ENCODE measurements at places on chromosomes 5 and 9.

GRCh38 chr5:141272906-141273305, 27.7 kb downstream of the PCDHB15 start:
- DNase-seq = no peak

DNA sequence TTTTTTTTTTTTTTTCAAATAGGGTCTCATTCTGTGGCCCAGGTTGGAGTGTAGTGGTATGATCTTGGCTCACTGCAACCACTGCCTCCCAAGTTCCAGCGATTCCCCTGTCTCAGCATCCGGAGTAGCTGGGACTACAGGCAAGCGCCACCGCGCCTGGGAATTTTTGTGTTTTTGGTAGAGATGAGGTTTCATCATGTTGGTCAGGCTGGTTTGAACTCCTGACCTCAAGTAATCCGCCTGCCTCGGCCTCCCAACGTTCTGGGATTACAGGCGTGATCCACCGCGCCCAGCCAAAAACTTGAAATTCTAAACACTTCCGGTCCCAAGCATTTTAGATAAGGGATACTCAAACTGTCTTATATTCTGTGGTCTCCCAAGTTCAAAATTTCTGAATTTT, 718.9 kb upstream of the MEF2C start:
- DNase-seq = no peak

DNA sequence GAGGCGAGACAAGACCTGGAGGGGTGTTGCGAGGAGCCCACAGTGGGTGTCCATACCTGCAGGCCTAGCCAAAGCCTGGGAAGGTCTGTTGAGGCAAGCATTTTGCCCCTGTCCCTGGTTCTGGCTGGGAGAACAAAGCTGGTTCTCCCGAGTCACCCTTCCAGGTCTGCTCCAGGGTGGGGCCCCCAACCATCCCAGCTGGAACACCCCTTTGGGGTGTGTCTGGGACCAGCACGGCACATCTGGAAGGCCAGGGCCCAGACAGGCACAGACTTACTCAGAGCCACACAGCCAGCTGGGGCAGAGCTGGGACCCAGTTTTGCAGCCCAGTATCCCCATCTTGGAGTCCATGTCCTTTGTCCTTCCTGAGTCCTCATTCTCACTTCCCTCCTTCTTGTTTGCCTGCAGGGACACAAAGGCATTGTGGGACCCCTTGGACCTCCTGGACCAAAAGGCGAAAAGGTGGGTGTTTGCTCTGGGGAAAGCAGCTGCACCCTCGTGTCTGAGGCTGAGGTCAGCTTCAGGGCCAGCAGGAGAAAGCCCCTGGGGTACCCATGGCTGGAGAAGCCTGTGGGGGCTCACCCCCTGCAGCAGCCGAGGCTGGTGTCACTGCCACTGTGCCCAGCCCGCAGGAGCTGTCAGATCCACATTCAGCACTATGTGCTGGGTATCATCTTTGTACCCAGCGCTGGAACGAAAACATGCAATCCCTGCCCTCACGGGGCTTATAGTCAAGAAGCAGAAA, 38.4 kb upstream of the ORM1 start:
- DNase-seq = no peak

DNA sequence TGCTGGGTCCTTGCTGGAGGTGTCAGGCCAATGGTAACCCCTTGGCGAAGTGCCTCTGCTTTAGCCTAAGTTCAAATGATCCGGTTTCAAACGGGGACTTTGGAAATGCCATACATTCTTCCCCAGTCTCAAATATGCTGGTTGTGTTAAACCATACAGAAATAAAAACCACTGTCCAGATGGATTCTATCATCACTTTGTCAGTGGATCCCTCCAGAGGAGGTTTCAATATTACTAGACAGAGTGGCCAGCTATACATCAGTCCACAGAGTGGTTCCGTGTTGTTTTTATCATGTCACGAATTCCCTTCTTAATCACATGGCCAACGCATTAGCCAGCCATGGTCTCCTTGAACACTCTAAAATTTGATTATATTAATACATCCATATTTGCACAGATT, 7.3 kb upstream of the RANBP17 start:
- no peak for DNase-seq

DNA sequence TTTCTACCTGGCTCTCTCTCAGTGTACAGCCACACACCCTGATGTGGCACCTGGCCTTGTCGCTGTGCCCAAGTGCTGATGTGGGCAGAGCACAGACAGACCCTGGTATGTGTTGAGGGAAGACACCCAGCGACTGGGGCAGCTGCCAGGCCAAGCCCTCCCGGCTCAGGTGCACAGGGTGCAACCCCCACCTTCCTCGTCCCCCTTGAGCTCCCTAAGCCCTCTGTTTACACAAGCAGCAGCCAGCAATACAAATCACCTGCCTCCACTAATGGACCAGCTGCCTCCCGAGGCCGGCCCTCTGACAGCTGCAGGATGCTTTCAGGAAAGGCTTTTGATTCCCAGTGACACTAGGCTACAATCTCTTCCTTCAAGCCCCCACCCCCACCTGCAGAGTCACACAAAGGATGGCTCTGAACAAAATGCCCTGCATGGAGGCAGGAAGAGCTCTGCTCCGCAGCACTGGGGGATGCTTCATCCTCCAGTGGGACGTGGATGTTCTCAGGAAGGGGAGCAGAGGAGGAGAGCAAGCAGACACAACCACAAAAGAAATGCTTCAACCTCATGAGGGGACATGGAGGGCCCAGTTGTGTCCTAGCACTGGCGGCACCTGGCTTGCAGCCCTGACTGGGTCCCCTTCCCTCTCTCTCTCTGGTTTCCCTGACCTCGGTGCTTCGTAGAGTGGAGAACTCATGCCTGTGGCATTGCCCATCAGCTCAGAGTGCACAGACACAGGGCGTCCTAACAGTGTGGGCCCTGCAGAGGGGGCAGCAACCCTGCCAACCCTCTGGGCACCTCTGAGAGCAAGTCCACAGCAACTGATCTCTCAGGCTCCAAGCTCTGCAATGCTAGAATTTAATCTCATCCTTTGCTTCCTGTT, 140.8 kb downstream of the BARX1 start:
- no peak for DNase-seq

- no peak for DNase-seq
Observed at GRCh38 chr9:6590772-6591384, 54.7 kb downstream of the GLDC start.

- no peak for DNase-seq
Observed at GRCh38 chr5:174790906-174791305, 66.5 kb downstream of the MSX2 start.

DNA sequence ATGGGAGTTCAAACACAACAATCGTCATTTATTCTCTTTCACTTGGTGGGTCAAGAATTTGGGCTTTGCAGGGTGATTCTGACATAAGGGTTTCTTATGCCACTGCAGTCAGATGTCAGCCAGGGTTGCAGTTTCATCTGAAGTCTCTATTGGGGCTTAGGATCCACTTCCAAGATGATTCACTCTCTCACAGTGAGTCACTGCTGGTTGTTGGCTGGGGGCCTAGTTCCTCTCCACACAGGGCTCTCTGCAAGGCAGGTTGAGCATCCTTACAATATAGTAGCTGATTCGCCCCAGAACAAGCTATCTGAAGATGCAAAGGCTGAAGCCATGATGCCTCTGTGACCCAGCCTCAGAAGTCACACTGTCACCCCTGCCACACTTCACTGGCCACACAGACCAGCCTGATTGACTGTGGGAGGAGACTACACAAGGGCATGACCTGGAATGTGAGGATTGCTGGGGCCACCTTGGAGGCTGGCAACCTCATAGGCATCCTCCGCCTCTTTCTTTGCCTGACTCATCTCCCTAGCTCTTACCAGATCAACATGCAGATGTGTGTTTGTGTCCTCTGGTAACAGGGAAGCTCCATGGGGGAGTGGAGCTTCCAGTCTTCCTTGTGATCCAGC, 4.5 kb upstream of the CARD19 start:
- peak; percentile 93 for DNase-seq

GRCh38 chr9:134811673-134812342, 68.8 kb upstream of the FCN2 start:
- no peak for DNase-seq

DNA sequence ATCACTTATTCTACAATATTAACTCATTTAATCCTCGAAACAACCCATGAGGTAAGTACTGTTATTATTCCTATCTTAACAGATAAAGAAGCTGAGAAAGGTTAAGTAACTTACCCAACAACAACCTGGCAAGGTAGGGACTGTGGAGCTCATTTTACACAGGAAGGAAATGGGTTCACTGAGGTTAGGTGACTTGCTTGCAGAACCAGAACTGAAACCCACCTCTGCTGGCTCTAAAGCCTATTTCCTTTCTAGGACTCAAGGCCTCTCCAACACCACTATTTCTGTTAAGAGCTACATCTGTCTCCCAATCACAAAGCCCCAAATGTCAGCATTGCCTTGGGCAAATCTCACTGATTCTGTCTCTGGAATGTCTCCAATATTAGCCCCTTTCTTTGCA, 38.9 kb upstream of the IFNK start:
- DNase-seq = peak; percentile 52

- no peak for DNase-seq
Observed at GRCh38 chr9:136511670-136512592, 29.1 kb upstream of the SEC16A start.

DNA sequence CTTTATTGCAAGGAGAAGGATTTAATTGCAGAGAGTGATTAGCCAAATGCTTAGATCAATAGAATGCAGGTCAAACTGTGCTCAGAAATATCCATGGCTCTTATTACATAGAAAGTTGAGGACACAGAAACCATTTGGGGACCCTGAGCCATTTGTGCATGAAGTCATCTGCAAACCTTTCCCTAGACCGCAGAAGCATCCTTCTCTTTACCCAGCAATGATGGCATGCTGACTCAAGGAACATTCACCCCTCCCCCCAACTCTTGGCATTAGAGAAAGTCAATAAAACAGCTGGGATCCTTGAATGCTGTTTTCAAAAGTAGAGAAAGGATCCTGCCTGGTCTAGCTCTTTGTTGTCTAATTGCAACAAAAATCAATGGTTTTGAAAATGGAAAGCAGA, 73.5 kb downstream of the PPP2R2B start:
- no peak for DNase-seq

- no peak for DNase-seq
Observed at GRCh38 chr9:34647084-34647403, 569 bp downstream of the GALT start.

- no peak for DNase-seq
Observed at GRCh38 chr5:77499973-77500372, 7.9 kb upstream of the WDR41 start.

- DNase-seq = no peak
Observed at GRCh38 chr5:18944771-18945170, 1043.2 kb downstream of the CDH18 start.

GRCh38 chr9:124506433-124506832, 766 bp downstream of the NR5A1 start:
- no peak for DNase-seq

DNA sequence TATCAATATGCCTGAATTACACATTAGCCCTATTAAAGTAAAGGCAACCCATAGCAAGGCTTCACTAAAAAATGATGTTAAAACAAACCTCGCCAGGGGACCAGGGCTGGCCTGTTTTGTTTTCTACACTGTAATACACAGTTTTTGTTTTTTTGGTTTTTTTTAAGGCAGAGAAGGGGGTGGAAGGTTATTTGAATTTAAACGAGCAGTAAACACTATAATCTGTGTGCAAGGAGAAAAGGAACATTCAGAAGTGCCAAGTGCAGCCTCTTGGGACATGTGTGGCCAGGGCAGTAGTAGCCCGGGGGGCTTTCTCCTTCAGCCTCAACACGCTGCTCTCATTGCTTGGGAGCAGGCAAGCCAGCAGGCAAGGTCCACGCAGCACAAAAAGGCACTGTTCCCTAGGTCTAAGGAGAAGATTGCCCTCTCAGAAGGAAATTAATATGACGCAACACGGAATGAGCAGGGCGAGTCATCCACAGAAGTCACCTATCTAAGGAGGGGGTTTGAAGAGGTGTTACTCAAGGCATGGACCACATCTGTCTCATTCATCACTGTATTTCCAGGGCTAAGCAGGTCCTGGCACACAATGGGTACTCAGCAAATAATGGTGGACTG, 16.2 kb downstream of the SIL1 start:
- DNase-seq = no peak

- DNase-seq = no peak
Observed at GRCh38 chr9:89462817-89463683, 34.9 kb downstream of the SEMA4D start.

DNA sequence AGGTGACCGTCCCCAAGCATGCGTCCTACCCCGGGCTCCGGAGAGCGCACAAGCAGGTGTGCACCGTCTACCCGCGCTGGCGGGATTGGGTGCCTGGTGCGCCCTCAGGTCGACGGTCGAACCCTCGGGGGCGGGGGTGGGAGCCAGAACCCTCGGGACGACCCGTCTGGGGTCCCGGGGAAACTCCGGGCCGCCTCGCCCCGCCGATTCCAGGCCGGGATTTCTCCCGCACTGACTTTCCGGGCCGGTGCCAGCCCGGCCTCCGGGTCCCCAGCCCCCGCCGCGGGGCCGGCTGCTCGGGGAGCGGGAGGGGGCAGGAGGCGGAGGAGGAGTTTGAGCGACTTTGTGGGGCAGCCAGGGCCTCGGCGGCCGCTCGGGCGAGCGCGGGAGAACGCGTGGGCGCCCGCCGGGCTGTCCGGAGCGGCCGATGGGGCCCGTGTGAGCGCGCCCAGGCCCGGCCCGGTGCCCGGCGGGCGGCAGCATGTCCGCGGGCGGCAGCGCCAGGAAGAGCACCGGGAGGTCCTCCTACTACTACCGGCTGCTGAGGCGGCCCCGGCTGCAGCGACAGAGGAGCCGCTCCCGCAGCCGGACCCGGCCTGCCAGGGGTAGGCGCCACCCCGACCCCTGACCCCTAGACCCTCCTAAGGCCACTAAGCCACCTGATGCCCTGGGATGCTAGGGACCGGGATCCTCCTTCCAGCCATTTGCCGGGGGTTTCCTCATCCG, at the start of gene DAB2IP:
Gene DAB2IP, plus strand, starts transcription at position 340 of the 726 bp plus-strand sequence. Its CDS starts 142 bp downstream, at position 482.
- DNase-seq = no peak

DNA sequence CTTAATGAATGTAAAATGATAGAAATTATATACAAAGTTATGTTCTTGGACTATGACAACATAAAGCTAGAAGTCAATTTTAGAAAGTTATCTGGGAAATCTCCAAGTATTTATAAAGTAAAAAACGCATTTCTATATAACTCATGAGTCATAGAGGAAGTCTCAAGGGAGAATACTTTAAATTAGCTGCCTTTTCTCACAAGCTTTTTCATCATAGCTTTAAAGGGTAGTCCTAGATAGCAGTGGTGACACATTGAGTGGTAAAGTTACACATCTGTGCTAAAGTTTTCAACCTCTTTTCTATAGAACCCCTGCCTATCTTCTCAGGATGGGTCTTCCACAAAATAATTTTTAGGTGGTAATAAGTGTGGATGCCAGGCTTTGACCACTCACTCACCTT, 598.3 kb upstream of the FAM174A start:
- DNase-seq = no peak

GRCh38 chr5:43993634-43994351, 390.8 kb downstream of the NNT start:
- DNase-seq = no peak

DNA sequence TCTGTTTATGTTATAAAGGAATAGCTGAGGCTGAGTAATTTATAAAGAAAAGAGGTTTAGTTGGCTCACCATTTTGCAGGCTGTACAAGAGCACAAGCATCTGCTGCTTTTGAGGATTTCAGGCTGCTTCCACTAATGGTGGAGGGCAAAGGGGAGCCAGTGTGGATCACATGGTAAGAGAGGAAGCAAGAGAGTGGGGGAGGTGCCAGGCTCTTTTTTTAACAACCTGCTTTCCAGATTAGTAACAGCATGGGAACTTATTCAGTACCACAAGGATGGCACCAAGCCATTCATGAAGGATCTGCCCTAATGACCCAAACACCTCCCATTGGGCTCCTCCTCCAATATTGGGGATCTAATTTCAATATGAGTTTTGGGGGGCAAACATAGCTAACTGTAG, 40.4 kb downstream of the CCL28 start:
- DNase-seq = no peak
